ENCODE measurements at places on chromosomes 7 and 10. TPM values are rescaled to one million over a fixed set of nuclear protein-coding genes. Genes with fewer than 3 reads are reported as not detected.

GRCh38 chr7:32761451-32762205, 129.9 kb downstream of the KBTBD2 start:
- no peaks in the 10 kb centered on the region for H3K36me3 ChIP-seq
- peaks cover 18% of the 10 kb centered on the region for H3K27me3 ChIP-seq
- no peaks in the 10 kb centered on the region for H3K4me1 ChIP-seq
- DNase-seq = no peak

- no peak for DNase-seq
- H3K27ac ChIP-seq = no peak overlapping the region
- H3K4me1 ChIP-seq = no peaks in the 10 kb centered on the region
These were observed 377.6 kb downstream of the PHTF2 start for GRCh38 chr7:78176171-78176570.

DNA sequence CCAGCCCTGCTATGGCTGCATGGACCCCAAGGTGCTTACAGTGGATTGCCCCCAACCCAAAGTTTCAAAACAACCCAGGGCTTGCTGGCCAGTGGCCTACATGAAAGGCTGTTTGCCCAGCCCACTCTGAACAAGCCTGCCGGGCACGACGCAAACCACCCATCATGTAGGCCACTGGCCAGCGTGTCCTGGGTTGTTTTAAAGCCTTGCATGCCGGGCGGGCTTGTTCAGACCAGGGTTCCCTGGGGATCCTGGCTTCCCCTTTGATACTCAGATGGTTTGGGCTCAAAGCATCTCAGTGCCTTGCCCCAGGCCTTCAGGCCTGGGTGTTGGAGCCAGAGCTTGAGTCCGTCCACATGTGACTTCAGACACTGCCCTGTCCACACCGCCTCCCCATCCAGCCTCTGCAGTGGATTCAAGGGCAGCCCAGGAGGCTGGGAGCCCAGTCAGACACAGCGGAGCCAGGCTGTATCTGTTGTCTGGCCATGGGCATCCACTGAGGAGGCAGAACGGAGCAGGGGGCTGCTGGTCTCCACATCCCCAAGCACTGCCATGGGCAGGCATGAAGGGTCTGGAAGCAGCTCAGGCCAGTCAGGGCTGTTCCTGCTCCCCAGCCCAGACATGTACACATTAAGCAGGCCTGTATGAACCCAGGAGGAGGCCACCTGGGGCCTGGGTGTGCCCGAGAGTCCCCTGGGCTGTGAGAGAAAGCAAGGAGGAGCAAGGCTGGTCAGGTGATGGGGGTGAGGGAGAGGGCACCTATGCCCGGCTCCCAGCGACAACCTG, 4.0 kb upstream of the ADIRF start:
- no peak overlapping the region for H3K4me3 ChIP-seq
- H3K27me3 ChIP-seq = no peaks in the 10 kb centered on the region
- no peak for DNase-seq
- H3K36me3 ChIP-seq = peaks cover 6% of the 10 kb centered on the region

Gene ZMIZ2
- 4.7 TPM for polyA plus RNA-seq

DNA sequence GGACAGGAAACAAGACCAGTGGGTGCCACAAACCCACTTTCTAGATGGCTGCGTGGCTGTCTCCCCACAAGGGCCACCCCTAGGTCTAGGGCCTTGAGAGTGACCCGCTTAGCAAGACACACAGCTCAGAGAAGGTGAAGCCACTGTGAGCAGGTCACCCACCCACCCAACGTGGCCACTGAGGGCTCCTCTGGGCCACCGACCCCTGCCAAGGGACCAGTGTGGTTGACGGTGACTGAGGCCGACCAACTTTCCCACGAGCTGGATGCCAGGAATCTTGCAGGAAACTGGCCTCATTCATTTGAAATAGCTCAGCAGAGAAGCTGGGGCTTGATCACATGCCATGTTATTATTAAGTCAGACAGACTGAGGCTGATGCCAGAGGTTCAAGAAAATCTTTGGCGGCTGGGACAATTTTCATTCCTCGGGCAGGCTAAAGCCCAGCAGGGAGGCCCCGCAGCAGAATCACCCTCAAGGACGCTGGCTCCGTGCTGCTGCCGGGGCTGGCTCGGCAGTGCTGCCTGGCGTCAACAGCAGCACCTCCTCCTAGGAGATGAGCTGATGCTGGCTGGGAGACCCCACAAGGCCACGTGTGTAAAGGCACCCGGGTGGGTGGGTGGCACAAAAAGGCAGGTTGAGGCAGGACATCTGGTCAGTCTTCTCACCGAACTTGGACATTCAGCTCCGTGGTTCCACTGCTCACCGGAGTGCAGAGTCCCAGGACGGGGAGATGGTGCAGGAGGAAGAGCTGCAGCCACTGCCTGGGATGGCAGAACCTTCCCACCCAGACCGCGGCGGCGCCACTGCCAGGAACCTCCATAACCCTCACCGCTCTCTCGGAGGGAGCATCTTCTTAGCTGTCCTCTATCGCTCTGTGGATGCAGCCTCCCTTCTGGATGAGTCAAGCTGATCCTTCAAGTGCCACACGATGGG, 57.8 kb downstream of the ZRANB1 start:
- H3K27ac ChIP-seq = no peak overlapping the region
- H3K4me3 ChIP-seq = no peak overlapping the region
- peaks cover 4% of the 10 kb centered on the region for H3K4me1 ChIP-seq
- no peak for DNase-seq
- peaks cover 56% of the 10 kb centered on the region for H3K36me3 ChIP-seq

Gene C10orf67
- 0.07 TPM for polyA plus RNA-seq

DNA sequence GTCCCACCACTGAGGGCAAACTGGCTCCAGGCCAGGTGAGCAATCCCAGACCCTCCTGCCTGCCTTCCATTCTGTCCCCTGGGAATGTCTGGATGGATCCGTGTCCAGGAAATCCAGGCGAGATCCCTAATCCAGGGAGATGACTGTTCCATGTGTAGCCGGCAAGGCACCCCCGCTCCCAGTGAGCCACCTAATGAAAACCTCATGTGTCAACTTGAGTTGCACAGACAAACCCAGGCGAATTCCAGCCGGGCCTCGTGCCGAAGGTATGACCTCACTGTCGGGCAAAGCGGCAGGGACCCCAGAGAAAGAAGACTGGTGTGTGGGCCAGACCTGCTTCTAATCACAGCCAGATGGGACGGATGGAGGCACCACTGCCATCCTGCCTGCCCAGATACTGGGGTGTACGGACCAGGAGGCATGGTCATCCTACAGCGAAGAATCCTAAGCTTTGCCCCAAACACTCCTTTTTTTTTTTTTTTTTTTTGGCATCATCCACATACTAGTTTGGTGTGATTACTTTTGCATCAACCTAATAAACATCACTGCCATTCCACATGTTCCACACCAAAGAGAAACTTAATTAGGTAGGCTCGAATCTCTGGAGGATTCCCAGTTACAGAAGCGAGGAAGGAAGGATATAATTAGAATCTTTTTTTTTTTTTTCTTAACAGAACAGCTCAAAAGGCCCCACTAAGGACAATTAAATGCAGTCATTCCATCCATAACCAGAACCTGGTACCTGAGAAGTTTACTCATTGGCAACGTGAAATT, 313.1 kb downstream of the CALN1 start:
- no peak for DNase-seq
- H3K27me3 ChIP-seq = no peaks in the 10 kb centered on the region
- no peak overlapping the region for H3K27ac ChIP-seq
- H3K36me3 ChIP-seq = no peaks in the 10 kb centered on the region
- H3K4me3 ChIP-seq = no peak overlapping the region

Gene CROT
- 22.3 TPM for polyA plus RNA-seq
